Foreskin keratinocyte (primary cell): ENCODE measurements at places on chromosomes 12 and 14. TPM values are rescaled to one million over a fixed set of nuclear protein-coding genes. Genes with fewer than 3 reads are reported as not detected.
A peak's percentile ranks its signal among the peaks of the same experiment; 100 is the strongest.

The AKAP3 gene
- 1.2 and 1.7 TPM in 2 replicates for total RNA-seq

- no peak for DNase-seq
Measured at GRCh38 chr14:56633544-56633943, 53.9 kb downstream of the TMEM260 start.

DNA sequence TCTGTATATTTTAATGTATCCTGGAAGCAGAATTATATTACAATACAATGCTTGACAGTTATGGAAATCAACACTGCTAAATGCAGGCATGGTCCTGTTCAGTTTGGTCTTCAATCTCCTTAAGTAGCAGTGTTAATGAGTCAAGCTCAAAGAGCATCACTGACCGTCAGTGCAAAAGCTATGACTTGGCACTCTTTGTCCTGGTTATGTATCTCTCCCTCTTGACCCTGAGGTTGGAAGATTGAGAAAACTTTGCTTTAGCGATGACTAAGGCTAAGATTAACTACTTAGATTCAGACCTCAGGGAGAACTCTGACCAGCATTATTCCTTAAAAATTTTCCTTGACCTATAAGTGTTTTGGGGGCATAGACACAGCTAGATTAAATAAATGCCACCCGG lies 10.9 kb downstream of the CLEC7A start:
- no peak for DNase-seq

GRCh38 chr12:124308741-124309140 lies 13.8 kb downstream of the RFLNA start:
- DNase-seq: no peak

The SOAT2 gene
- total RNA-seq: not detected in 2 replicates

DNA sequence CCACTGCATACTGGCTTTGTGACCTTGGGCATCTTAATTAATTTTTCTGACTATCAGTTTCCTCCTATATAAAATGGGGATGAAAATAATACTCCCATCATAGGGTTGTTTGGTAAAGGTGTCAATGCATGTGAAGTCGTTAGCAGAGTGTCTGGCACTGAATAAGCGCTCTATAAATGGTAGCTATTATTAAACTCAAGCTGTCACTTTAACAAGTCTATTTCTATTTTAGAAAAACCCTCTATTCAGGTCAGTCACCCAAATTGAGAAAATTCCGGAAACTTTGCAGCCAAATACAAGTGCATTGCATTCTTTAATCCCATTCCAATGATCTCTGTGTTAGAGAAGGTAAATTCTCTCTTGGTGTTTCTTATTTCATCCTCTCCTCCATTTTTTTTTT lies 363.1 kb downstream of the SYT1 start:
- DNase-seq: no peak

- peak; percentile 77 for DNase-seq
Measured at GRCh38 chr12:42426746-42427145, 100.8 kb downstream of the PPHLN1 start.

DNA sequence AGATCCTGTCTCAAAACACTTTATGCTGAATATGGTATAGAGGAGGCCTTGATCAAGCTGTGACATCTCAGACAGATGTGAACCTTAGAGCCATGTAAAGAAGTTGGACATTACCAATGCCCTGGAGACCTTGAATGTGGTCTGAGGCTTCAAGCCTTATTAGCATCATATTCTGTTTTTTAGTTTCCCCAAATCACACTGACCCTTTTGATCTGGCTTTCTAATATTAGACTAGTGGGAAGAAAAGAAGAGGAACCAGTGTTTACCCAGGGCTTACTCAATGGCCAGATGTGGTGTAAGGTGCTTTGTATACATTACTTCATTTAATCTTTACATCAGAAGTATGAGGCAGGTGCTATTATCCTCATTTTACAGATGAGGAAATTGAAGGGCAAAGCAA lies 10.6 kb upstream of the TBPL2 start:
- DNase-seq: no peak

- DNase-seq: no peak
Measured at GRCh38 chr14:32217301-32217700, 14.2 kb upstream of the RNU6-8 start.

DNA sequence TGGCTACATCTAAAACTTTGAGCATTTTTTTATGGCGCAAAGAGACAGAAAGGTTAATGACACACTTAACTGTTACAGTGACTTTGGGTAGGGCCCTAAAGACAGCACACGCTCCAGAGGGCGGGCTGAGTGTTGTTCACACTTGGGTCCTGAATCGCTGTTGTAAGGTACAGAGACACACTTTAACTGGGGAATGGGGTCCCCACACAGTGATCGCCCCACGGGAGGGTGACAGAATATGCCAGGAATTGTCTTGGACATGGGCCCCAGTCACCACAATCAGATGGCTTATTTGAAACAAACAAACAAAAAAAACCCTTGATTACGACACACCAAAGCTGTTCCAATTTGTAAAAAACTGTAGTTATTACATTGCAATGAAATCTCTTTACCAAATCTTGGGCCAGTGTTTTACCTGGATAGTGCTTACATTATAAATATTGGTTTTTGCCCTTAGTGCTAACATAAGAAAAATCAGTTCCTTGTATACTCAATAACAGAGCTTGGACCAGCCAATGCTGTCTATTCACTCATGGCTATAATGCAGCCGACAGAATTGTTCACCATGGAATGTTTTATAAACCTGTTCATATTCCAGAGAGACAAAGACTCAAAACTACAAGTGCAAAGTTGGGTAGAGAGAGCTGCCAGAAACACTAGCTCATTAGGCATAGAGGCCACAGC lies 28.3 kb downstream of the KCTD10 start:
- no peak for DNase-seq

The LYZ gene
- total RNA-seq: not detected in 2 replicates

The RERG gene
- total RNA-seq: not detected in 2 replicates

GRCh38 chr12:5123921-5124320 lies 80.2 kb downstream of the KCNA5 start:
- DNase-seq: peak; percentile 14

DNA sequence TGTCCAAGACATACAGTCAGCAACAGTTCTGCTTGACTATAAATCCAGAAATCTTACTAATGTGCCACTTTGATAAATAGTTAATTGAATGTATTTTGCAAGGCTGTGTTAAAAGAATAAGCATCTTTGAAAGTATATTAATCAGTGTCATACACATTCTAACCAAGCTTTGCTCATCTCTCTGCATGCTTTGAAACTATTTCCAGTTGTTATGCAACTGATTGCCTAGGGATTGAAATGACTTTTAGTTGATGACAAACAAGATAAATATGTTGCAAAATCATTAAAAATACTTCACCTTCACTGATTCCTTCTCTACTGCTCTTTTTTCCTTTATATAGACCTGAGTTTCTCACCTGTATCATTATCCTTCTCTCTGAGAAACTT lies 91.3 kb downstream of the AEBP2 start:
- DNase-seq: no peak

The COPS7A gene
- total RNA-seq: 52.0 and 52.7 TPM in 2 replicates

DNA sequence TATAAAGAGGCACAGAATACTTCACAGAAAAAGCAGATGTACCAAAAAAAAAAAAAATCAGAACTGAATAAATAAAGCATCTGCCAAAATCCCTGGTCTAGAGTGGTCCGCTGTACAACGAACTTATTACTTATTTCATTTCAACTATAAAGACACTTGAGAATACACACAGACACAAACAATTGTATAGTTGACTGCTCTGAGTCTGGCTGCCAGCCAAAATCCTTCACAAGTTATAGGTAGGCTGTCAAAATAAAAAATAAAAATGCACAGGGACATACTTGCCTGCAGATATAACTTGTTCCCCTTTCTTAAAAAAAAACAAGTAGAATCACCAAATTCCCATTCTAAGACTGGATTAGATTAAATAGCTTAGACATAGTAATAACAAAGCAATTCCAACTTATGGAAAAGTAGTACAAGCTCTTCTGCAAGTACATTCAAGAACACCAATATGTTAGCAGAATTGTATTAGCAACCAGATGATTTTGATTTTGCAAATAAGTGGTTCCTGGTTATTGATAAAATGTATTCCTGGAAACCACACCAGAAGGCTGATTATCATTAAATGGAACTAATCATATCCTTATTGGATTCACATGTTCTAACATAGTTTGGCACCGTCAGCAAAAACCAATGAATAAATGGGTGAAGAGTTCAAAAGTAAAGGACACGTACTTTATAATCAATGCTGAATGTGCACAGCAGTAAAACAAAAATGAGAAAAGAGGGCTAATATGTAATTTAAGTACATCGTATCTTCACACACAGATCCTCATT lies 248.5 kb downstream of the NELL2 start:
- DNase-seq: no peak

- DNase-seq: no peak
Measured at GRCh38 chr14:23564876-23565275, 2.7 kb downstream of the AP1G2 start.
